Stimulated activated CD4-positive, alpha-beta T cell treated with anti-CD3 and anti-CD28 coated beads, Interleukin-15, amount 100 ng/mL, for 1 hour (primary cell): ENCODE measurements at places on chromosomes 1 and 21.
A peak's percentile ranks its signal among the peaks of the same experiment; 100 is the strongest.

DNA sequence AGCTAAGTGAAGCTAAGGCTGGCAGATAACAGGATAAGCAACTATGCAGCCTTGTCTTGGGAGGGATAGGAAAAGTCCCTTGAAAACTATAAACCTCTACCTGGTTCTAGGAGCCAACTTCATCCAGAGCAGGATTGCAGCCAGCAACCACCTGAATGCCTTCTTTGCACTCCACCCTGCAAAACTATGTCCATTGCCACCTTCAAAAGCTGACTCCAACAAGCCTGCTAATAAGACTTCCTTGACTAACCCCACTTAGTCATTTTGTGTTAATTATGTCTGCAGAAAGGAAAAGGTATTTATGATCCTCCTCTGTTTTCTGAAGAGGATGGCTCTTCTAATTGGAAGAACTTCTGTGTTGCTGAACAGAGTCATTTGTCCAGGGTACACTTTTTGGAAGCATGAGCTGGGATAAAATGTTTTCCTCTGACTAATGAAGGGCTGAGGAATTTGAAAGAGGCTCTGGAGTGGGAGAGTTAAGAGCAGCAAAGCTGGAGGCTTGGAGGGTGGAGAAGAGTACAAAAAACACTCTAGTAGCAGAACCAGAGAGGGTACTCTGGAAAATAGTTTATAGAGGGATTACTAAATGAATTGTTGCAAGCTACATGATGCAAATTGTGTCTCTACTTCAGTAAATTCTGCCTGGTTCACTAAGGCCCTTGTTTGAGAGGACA lies 9.6 kb upstream of the RIMKLA start:
- no peak for DNase-seq

GRCh38 chr1:2009101-2010053 lies 5.8 kb upstream of the CFAP74 start:
- DNase-seq, result no peak

DNA sequence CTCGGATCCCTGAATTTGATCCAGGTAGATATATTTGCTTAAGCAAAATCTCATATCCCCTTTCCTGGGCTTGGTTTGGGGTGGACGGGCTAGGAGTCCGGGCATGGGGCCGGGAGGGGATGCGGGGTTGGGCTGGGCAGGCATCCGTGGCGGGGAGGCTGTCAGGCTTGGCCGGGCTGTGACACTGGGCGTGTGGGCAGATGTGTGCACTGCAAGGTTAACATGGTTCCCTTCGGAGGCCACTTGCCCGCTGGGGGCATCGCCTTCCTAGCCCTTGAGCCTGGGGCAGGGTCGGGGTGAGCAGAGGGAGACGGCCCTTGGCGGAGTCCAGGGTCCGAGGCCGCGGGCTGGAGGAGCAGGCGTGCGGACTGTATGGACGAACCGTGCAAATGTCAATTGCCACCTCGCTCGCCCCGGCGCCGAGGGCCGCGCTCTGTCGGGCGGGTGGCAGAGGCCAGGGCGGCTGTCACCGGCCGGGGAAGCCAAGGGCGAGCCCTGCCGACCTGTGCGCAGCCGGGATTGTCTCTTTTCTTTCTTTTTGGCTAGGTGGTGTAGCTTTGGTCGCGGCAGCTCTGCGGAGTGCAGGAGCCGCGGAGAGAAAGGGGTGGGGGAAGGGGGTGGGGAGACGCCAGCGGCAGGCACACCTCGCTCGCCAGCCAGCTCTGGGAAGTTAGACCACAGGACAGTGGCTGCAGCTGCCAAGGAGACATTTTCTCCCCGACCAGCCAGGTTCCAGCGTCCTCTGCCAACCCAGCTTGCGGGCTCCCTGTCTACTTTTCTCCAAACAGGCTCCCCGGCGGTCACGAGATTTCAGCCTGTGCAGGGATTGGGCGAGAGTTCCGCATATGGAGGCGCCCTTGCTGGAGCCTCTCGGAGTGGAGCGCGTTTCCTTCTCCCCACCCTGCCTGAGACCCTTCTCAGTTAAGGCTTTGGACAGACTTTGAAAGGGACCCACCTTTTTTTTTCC lies 1.3 kb downstream of the RCOR3 start:
- peak; percentile 34 for DNase-seq

- no peak for DNase-seq
Measured at GRCh38 chr1:51217101-51217500, 19.0 kb upstream of the RNF11 start.

DNA sequence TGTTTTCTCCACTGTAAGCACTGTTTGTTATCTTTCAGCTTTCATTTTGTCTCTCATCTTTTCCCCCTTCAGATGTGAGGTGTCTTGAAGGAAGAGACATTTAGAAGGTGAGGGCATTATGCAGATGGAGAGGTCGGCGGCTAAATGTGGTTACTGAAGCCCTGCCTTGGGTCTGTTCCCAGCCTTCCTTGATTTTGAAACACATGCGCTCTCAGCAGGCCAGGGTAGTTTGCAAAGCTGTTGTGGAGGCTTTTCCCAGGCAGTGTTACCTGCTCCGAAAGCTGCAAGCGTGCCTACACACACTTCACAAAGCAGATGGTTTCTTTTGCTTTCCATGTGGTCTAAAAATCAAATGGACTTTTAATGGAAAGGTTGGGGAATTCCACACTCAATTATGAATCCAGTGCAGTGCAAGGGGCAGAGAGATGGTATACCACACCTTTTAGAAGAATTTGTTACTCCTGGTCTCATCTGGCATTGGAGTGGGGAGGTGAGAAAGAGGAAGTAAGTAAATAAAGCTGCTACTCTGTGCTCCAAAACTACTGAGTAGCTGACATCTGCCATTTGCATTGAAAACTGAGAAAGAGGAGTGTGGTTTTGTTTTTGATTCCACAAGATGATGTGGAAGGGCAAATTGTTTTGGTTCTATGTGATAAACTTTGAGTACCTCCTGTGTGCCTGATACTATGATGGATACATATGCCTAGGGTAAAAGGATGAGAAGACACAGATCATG lies 91.9 kb downstream of the NFIA start:
- no peak for DNase-seq

DNA sequence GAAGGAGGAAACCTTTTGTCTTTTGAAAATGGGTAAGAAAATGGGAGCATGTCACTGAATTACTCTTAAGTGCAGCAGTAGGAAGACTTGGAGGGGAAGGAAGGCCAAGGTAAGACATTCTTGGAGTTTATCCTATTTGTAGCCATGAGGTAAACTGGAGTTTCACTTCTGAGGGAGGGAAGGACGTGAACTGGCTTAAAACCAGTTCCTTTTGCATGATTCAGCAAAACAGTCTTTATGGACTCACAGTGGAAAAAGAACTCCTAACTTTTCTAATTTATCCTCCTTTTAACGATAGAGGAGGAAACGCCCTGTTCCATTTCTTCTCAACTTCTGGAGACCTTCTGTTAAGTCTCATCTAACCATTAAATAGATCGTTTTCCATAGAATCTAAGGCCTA lies 2.5 kb downstream of the PRDX6 start:
- no peak for DNase-seq

- no peak for DNase-seq
Measured at GRCh38 chr1:107791348-107791747, 173.6 kb downstream of the VAV3 start.

GRCh38 chr21:18382141-18382540 lies 21.4 kb downstream of the TMPRSS15 start:
- no peak for DNase-seq

DNA sequence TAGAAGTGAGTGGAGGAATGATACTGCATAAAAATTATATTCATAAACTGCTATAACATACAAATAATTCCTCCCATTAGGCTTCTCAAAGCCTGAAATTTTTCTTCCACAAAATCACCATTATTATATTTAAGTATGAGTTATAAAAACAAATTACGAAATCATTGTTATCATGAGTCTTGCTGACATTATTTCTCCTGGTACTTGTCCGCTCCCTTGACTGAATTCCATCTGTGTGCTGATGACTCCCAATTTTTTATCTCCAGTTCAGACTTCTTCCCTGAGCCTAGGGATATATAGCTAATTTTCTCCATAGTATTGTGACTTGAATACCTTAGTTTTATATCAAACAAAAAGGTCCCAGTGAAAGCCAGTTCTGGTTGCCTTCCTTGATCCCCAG lies 268.2 kb downstream of the HMCN1 start:
- DNase-seq, result no peak

GRCh38 chr1:81547261-81547911 lies 253.3 kb upstream of the ADGRL2 start:
- DNase-seq, result no peak

GRCh38 chr1:2286923-2287322 lies 58.8 kb downstream of the SKI start:
- no peak for DNase-seq

- DNase-seq, result no peak
Measured at GRCh38 chr1:204251286-204251685, 37.5 kb upstream of the GOLT1A start.

DNA sequence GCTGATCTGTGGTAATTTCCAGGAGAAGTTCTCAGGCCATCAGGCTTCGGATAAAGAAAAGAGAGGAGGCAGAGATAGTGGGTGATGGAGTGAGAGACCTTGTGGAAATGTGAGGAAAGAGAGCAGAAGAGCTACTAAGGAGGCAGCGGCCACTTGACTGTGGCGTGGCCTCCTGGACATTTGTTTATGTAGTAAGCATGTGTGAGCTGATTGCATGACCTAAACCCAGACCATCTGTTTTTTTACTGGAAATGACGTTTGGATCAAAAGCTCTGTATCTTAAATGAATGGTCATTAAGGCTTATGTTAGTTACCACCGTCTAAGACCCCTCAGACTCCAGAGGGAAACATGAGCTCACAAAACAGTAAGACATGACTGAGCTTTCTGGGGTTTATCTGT lies 13.6 kb downstream of the ATP1B1 start:
- no peak for DNase-seq

- DNase-seq, result no peak
Measured at GRCh38 chr1:76410499-76410898, 336.0 kb downstream of the ST6GALNAC3 start.

DNA sequence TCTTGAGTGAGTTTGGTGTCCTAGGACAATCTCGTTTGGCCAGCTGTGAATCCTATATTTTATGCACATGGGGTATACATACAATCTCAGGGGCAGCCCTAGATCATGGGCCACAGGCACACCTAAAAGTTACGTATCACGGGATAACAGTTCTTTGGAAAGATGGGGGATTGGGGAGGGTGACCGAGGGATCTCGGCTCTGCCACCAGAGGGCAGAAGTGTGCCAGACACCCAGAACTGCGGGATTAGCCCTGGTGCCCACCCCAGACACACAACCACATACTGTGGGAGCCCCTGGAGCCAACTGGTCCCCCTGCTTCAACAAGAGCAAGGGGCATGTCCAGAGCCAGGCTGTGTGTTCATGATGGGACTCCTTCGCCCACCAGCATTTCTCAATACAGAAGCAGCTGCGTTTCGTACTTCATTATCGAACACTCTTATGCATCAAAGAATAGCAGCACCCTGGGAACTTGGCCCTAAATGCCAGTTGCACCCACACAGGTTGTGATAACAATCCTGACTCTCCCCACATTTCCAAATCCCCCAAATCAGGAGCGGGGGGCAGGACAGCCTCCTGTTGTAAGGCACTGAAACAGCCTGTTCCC lies 37.4 kb downstream of the TMCO4 start:
- peak; percentile 12 for DNase-seq

DNA sequence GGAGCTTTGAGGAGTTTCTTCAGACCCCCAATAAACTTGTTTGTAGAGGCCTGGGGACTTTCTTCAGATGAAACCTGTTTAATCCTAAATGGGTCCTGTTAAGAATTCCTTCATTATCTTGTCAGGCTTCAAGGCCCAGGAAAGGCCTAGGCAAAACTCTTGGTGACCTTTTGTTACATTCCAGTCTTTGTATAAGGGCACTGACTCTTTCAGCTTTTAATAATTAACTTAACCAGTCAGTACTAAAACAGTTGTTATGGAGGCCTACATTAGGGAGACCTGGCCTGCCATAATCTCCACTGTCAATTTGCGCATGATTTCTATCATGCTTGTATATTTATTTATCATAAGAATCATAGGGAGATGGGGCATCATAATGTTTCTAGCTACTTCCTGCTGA lies 110.2 kb downstream of the FCRL5 start:
- no peak for DNase-seq

- DNase-seq, result no peak
Measured at GRCh38 chr1:30845904-30846290, 62.7 kb downstream of the SDC3 start.

DNA sequence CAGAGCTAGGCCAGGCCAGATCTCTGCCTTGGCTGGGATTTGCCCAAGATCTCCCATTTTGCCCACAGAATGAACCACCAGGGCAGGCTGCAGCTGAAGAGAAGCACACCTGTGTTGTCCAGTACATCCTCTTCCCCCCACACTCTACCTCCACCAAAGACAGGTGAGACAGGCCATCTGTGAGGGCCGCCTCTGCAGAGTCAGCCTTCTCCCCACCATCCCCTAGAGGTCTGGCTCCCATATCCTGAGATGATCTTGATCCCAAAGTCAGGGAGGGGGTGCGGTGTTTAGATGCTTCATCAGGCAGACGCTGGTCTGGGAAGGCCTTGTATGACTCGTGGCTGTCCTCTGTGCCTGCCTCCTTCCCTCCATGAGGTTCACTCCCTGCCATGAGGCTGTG lies 28.7 kb downstream of the HYI start:
- DNase-seq, result no peak

- DNase-seq, result no peak
Measured at GRCh38 chr21:45151445-45152160, 77.2 kb downstream of the ADARB1 start.

DNA sequence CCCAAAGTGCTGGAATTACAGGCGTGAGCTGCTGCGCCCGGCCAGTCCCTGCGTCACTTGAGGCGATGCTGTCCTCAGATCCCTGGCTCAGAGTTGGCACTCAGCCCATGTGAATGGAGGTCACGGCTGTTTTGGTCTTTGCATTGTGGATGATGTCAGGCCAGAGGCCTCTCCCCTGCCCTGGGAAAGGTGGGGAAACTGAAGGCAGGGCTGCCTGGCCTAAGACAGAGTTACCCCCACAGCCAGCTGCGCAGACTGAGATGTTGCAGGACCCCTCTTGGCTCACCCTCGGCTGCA lies 821 bp downstream of the MASP2 start:
- DNase-seq, result no peak

DNA sequence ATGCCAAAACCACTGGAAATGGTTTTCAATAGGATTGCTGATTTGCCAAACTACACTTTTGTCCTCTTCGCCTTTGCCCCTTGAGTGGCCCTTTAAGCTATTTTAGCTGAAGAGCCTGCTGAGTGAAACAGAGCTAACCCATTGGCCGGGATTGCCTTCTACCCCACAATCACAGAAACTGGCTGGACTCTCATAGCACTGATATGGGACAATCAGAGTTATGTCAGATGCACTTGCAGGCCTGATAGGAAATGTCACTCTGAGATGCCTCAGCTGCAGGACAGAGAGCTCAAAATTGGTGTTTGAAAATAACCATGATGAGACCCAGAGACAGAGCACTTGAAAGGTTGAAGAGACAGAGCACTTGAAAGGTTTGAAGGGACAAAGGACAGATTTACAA lies 354.4 kb downstream of the BRINP2 start:
- DNase-seq, result no peak

- no peak for DNase-seq
Measured at GRCh38 chr1:225319871-225320270, 108.0 kb downstream of the LBR start.

GRCh38 chr1:92957030-92957734 lies 4.1 kb downstream of the DIPK1A start:
- no peak for DNase-seq

- no peak for DNase-seq
Measured at GRCh38 chr1:221994939-221995338, 253.1 kb upstream of the DUSP10 start.
